ENCODE measurements at places on chromosomes 13 and 19.

DNA sequence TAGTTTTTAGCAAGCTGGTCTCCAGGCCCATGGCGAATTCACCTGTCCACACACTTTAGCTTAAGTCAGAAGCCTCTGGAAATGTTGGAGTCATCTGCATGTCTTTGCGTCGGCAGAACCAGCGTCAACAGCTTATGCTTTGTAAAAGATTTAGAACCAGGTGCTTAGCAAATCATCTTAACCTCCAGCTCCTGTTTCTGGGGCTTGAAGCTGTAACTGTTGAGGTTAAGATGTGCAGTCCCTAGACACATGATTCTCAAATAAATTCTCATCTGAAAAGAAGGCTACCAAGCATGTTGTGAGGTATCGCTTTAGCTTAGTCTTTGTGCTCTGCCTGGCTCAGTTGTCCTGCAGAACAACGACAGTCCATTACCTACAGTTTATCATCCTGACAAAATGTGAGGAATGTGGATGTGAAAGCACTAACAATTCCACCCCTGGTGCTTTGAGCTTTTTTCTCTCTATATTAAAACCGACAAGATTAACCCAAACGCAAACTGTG, 4.4 kb downstream of the EFNB2 start:
- no peak for DNase-seq

DNA sequence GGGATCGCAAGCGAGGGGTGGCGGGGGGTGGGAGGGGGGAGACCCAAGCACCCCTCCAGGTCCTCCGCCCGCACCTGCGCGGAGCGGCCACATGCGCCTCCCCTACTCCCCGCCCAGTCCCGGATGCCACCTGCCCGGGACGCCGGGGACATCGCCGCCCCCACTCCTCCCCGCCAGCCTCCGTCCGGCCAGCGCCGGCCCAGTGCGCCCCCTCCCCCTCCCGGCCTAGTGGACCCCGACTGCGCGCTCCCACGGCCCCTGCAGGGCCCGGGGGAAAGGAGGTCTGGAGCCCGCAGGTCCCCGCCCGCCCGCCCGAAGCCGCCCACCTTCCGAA, 263 bp downstream of the RHPN2 start:
- no peak for DNase-seq

GRCh38 chr19:49391581-49392399, 3.7 kb downstream of the KASH5 start:
- peak; percentile 64 for DNase-seq

DNA sequence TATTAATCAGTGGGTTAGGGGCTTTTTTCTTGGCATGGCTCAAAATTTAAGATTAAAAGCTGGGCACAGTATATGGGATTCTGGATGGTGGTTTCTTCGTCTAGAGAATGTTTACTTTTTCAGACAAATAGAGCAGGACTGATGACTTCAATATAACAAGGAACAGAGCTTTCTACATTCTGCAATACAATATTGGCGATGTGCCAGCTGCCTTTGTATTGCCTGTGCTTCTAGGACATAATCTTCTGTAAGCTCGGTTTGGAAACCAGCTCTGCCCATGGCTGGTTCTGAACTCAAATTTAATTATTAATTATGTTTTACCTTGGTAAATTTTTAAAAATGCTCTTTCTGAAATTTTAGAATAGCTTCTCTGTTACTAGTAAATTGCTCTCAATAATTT, 139.1 kb upstream of the TRPC4 start:
- DNase-seq = no peak

- no peak for DNase-seq
Measured at GRCh38 chr13:112576191-112576590, 11.8 kb downstream of the TUBGCP3 start.

- no peak for DNase-seq
Measured at GRCh38 chr19:2703077-2703437, 563 bp upstream of the GNG7 start.

GRCh38 chr19:29172302-29172701, 40.6 kb downstream of the UQCRFS1 start:
- DNase-seq = no peak

DNA sequence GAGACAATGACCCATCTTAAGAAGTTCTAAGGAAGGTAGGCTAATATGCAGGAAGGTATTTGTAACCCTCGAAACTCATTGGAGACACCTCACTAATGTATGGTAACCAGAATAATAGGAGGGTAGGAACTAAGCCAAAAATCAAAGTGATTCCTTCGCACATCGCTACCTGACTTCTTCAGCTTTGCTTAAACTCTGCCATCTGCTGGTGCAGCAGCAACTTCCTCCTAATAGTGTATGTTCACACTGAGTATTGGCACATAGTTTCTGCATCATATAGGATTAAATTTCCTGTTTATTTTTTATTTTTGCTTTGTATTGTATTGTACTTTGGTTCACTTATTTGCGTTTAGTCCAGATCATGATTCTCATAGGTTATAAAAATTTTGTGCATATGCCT, 676.2 kb downstream of the GPC5 start:
- DNase-seq = no peak

DNA sequence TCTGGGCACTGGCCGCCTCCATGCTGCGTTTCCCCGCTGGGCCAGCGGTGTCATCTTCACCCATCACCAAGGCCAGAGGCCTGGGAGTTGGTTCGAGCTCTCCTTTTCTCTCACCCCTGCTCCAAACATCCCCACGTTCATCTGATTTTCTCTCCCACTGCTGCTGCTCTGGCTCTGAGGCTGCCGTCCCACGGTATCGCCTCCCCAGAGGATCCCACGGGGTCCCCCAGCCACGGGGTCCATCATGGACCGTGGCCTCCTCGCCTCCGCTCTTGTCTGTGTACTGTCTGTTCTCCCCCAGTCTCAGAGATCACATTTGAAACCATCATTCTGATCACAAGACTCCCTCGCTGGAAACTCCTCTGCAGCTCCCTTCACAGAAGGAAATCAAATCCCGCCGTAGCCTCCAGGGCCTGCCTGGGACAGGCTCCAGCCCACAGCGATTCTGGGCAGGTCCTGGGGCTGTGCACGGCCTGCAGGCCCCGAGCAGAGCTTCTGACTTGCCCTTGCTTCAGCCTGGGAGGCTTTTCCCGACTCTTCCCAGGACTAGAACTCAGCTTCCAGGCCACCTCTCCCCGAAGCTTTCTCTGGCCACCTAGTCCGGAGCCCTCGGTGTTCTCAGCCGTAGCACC, 64.2 kb downstream of the SOX1 start:
- no peak for DNase-seq

- no peak for DNase-seq
Measured at GRCh38 chr19:51102991-51103390, 5.2 kb downstream of the CTU1 start.

GRCh38 chr13:85093808-85094207, 705.4 kb downstream of the SLITRK6 start:
- DNase-seq = no peak

- no peak for DNase-seq
Measured at GRCh38 chr13:107808389-107808788, 406.9 kb downstream of the LIG4 start.

DNA sequence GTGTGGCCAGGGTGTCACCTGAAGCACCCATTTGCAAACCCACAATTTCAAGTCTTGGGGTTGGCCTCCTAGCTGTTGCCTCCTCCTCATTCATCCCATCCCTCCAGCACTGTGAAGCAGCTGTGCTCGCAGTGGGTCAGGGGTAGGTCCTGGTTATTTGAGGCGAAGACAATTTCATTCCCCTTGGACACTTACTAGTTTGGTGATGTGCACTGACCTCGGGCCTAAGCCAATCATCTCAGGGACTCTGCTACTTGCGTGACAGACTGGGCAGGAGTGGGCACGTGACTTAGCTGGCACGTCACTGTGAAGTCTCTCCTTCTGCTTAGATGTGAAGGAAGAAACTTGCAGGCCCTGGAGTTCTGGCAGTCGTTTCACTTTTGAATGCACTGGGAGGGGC, 3.5 kb upstream of the ATP11A start:
- DNase-seq = no peak

DNA sequence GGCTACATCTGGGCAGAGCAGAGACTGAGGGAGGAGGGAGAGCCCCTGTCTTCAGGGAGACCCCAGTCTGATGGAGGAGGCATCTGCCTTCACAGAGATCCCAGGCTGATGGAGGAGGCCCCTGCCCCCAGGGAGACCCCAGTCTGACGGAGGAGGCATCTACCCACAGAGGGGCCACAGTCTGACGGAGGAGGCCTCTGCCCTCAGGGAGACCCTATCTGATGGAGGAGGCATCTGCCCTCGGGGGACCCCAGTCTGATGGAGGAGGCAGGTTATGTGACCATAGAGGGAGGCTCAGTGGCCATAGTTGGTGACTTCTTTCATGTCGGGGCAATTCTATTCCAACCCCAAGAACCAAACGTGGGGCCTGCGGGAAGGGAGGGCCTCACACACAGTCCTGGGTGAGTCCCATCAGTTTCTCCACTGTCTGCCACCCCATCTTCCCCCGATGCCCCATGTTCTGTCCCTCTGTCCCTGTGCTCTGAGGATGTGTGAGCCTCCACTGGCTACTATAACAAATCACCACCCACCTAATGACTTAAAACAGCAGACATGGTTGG, 14.3 kb downstream of the MISP start:
- DNase-seq = no peak

DNA sequence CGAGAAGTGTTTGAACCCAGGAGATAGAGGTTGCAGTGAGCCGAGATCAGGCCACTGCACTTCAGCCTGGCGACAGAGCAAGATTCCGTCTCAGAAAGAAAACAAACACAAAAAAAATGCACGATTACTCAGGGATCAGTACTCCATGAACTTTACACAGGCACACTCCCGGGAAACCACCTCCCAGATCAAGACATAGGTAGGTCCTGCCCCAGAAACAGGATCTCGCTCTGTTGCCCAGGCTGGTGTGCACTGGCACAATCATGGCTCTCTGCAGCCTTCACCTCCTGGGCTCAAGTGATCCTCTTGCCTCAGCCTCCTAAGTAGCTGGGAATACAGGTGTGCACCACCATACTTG, 11.2 kb downstream of the VASP start:
- no peak for DNase-seq

GRCh38 chr13:83536941-83537340, 345.3 kb downstream of the SLITRK1 start:
- no peak for DNase-seq

- DNase-seq = no peak
Measured at GRCh38 chr13:27790523-27790922, 1.8 kb upstream of the GSX1 start.

DNA sequence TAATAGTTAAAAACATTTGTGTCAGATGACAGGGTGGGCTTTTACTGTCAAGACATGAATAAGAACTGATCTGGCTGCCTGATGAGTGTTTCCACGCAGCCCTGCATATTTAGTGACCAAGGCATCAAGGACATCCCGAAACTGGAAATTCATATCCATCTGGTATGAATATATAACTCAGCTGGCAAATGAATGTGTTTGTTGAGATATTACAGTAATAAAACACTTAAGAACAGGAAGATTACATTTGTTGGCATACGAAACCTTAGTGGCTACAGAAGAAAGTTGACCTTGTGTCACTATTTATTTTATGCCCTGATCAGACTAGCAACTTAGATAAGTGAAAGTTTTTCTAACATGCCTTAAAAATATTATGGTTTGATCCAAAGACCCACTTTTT, 32.8 kb downstream of the RAP2A start:
- DNase-seq = no peak

- DNase-seq = no peak
Measured at GRCh38 chr13:94878602-94879165, 166.3 kb upstream of the SOX21 start.

- no peak for DNase-seq
Measured at GRCh38 chr13:52947921-52948373, 80.7 kb upstream of the OLFM4 start.

DNA sequence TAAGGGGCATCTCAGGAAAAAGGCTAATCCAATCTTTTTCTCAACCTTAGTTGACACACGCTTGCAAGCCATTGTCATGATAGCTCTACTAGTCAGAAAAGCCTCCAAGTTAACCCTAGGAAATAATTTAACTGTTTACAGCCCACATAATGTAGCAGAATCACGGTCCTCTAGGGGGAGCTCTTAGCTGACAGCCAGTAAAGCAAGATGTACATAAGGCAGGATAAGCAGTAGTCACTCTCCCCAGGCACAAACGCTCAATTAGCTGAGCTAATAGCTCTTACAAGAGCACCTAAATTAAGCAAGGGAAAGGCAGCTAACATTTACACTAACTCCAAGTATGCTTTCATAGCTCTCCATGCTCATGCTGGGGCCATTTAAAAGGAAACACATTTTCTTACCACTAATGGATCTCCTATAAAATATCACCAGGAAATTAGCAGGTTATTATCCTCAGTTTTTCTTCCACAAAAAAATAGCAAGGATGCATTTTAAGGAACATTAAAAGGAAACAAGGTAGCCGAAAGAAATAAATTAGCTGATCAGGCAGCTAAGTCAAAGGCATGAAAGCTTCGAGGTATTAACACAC, 33.7 kb upstream of the ZSCAN5A start:
- DNase-seq = no peak

- no peak for DNase-seq
Measured at GRCh38 chr13:99208845-99209527, 8.3 kb downstream of the UBAC2 start.

GRCh38 chr13:59531571-59532091, 632.1 kb downstream of the DIAPH3 start:
- no peak for DNase-seq

DNA sequence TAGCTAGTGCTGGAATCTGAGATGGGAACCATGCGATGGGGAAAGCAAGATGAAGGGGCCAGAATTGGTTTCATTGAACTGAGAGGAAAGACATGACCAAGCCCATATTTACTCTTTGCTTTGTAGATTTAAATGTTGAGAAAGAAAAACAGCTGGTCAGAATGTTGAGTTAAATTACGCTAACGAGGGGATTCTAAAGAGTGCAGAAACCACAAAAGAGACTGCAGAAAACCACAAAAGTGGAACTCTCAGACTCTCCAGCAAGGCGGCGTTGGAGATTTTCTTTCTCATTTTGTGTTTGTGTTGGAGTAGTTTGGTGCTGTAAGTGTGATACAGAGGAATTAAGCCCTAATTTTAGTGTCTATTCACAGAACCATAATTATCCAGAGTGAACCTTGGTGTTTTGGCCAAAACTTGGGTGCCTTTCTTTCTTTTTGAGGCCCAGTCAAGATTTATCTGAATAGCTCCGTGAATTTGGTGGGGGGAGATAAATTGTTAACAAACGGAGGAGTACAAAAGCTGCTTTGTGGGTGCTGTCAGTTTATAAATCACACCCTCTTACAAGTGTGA, 26.3 kb downstream of the SAE1 start:
- DNase-seq = no peak

- no peak for DNase-seq
Measured at GRCh38 chr13:40061466-40062450, 406.3 kb downstream of the COG6 start.

Data from stimulated activated CD4-positive, alpha-beta T cell treated with anti-CD3 and anti-CD28 coated beads, Interleukin-15, amount 100 ng/mL, for 1 hour (primary cell).